ENCODE measurements at places on chromosomes 13 and 19. TPM values are rescaled to one million over a fixed set of nuclear protein-coding genes. Genes with fewer than 3 reads are reported as not detected.

DNA sequence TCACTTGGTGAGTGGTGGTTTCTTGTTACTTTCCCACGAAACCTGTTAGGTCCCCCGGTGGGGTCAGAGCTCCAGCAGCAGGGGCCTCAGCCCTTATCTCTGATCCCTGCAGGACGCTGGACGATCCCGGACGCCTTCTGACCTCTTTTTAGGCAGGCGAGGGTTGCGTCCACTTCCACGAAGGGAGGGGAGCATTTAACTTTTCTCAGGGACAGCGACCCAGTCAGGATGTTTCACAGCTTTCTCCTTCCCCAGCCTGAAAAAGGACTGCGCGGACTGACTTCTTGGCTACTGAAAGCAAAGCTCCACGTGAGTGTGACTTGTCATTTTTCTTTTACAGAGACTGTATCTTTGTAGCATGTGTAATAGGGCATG lies 692 bp downstream of the ZNF234 start:
- DNase-seq, result peak; percentile 9

DNA sequence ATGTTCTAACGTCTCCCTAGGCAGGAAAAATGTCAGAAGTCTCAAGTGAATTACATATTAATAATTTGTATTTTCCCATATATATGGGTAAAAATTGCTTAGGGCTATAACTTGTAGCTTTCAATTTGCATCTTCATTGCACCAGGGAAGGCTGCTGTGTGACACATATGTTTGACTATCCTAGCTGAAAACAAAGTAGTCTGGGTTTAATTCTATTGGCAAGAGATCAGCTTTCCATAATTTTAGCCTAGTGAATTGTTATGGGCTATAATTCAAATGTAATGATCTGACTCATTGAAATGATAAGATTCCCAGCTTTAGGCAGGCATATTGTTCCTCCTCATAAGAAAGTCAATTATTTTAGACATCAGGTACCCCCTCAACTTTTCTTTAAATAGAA lies 553.1 kb downstream of the DCT start:
- DNase-seq, result no peak

DNA sequence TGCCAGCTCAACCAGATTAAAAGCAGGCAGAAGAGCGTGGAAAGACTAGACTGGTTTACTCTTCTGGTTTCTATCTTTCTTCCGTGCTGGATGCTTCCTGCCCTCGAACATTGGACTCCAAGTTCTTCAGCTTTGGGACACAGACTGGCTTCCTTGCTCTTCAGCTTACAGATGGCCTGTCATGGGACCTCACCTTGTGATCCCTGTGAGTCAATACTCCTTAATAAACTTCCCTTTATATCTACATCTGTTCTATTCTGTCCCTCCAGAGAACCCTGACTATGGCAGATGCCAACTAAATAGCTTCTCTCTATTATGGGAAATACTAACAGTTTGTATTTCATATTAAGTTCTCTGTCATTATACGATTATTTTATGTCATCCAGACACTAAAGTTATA lies 609.1 kb downstream of the LMO7 start:
- no peak for DNase-seq

- no peak for DNase-seq
These were observed 22.6 kb downstream of the NOSIP start for GRCh38 chr19:49557641-49558325.

DNA sequence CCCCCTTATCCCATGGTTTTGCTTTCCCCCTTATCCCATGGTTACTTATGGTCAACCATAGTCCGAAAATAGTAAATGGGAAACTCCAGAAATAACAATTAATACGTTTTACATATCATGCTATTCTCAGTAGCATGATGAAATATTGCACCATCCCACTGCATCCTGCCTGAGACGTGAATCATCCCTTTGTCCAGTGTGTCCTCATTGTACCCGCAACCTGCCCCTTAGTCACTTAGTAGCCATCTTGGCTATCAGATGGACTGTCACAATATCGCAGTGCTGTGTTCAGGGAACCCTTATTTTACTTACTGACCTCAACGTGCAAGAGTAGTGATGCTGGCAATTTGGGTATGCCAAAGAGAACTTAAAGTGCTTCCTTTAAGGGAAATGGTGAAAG lies 10.5 kb upstream of the NBEA start:
- no peak for DNase-seq

DNA sequence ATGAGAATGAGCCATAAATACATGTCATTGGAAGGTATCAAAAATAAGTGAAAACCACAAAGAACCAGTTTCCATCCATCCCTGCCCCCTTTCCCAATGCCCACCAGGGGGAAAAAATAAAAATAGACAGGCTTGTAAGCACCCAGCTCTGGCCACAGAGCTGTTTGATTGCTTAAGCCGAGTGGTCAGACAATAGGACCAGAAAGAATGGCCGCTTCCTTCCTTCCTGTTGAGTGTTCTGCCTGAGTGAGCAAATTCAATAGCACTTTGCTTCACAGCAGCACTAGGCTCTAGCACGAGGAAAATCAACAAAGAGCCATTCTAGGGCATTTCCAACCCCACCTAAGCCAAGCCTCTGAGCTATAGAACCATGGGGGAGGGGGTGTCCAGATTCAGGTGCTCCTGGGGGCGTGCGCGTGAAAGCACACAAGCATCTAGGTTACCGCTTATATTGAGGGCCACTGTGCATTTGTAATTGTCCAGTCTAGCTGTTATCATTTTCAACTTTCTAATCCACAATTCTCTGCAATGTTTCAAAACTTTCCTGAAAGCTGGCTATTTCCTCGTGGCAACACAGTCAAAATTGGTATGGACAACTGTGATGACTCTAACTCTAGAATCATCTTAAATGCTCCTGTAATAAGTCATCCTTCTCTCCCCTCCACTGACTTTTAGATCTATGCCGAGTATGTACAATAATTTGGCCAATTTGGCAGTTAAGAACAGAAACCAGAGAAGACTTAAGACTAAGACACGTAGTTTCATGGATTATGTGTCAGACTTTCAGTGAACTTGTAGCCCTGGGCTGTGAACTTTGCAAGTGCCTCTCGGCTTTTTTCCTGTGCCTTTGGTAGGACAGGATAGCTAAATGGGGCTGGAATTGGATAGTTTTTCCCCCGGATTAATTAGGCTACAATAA lies 64.3 kb downstream of the SPRY2 start:
- DNase-seq, result peak; percentile 18

DNA sequence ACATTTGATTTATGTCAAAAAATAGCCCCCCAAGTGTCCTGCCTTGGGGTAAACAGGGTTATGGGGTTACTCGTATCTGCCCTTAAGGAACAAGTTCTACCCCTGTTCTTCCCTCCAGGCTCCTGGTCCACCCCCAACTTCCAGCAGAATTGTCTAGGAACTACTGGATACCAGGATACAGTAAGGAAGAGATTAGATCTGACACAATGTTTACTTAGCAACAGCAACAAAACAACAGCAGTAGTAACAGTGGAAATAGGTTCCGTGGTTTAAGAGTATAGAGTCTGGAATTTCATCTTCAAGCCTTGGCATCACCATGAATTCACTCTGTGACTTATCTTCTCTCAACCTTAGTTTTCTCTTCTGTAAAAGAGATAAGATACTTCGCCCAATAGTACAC lies 1.7 kb upstream of the FAM98C start:
- no peak for DNase-seq

DNA sequence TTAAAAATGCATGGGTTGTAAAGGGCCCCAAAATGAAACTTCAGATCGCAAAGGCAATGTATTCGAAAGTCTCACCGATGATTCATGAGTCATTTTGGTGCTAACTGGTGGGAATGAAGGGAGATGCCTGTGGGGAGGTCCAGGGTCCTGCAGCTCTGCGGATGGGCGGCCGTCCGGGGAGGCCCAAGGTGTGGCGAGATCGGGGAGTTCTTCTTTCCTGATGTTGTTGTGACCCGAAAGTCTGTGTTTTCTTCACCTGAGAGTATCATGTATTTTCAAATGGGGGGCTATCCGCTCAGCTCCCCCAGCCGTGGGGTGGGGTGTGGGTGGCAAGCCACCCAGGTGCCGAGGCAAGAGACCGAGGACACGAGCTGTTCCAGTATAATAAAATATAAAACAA lies 36.5 kb downstream of the TFDP1 start:
- no peak for DNase-seq

DNA sequence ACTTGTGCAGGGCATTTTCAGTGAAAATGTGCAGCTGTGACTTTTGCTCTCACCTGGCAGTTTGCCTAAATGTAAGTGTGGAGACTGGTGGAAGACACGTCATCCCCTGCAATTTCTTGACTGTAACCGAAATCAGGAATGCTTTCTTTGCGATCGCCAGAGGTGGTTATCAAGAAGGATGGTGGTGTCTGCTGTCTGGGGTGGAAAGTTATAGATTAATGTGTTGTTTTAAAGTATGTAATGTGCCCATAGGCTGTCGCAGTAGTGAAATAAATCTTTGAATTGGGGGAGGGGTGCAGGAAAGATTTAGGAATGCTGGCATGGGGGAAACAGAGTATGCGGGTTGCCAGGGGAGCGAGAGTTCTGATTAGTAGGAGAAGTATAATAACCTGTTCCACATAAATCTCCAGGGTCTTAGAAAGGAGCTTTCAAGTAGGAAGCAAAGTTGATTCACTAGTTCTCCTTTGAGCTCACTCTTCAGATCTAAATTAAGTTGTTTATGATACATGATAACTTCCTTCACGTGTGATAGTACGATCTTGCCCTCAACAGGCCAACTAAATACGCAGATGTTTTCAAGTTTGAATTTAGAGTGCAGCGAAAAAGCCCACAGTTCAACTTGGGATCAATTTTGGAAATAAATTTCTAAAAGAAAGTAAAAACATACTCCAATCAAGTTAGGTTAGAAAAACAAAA lies 1520.0 kb upstream of the SLC10A2 start:
- peak; percentile 74 for DNase-seq

DNA sequence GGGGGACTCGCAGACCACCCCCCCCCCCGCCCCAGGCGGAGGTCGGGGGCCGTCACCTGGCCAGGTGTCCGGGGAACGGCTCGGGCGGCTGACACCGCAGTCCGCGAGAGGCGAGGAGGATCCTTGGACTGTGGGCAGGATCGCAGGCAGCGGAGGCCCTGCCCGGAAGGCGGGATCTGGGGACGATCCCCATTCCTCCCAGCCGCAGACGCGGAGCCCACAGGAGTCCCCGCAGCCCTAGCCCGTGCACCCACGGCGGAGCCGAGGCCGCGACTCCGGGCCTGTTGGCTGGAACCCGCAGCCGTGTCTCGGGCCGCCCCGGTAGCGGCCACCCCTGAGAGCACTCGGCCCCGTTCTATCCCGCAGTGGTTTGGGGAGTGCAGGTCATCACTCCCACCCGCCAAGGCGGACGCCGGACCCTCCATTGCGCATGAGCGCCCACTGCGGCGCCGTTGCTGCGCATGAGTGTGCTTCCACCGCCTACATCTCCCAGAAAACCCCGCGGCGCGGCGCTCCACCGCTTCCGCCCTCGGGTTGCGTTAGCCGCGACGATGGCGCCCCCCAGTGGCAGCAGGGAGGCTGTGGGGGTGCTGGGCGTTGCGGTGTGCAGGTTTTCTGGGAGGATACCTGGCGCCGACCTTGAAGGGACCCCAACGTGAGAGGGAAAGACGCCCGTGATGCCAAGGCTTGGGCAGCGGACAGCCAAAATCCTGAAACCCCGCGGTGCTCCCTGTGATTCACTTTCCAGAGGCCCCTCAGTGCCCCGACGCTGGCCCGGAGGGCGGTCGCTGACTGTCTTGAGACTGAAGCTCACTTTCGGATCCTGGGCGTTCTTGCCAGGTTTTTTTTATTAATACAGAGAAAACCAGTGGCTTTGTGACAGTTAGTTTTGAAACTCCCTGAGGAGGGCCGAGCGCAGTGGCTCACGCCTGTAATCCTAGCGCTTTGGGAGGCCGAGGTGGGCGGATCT lies 4.4 kb upstream of the ZNF329 start:
- peak; percentile 97 for DNase-seq

Gene FFAR1
- total RNA-seq, result 0.48 TPM

Gene ZNF43
- total RNA-seq, result 16.9 TPM

Gene PSG11
- total RNA-seq, result 3.9 TPM

Measured in umbilical cord (tissue), 2 donors.